Placental pericyte (primary cell): ENCODE measurements at places on chromosomes 3 and 15. TPM values are rescaled to one million over a fixed set of nuclear protein-coding genes. Genes with fewer than 3 reads are reported as not detected.

Gene LRRC49
- total RNA-seq: 11.5 and 33.0 TPM in 2 replicates

Gene GRM7
- total RNA-seq: not detected in 2 replicates

Gene PPIP5K1
- total RNA-seq: 10.7 and 26.7 TPM in 2 replicates

Gene ADPRH
- total RNA-seq: 1.3 and 3.7 TPM in 2 replicates

Gene PSTPIP1
- total RNA-seq: not detected in 2 replicates

Gene RTF1
- 23.0 and 27.5 TPM in 2 replicates for total RNA-seq

Gene CLDN18
- total RNA-seq: not detected in 2 replicates

Gene GBE1
- 88.4 and 120 TPM in 2 replicates for total RNA-seq

Gene CAV3
- not detected in 2 replicates for total RNA-seq

Gene HERC2
- 45.7 and 53.4 TPM in 2 replicates for total RNA-seq

Gene RASGRP1
- total RNA-seq: 0.22 TPM in 1 of 2 replicates, not detected in the other

Gene CCR8
- total RNA-seq: not detected in 2 replicates

Gene EPB42
- not detected in 2 replicates for total RNA-seq
